ENCODE measurements at places on chromosomes 7 and 10.

DNA sequence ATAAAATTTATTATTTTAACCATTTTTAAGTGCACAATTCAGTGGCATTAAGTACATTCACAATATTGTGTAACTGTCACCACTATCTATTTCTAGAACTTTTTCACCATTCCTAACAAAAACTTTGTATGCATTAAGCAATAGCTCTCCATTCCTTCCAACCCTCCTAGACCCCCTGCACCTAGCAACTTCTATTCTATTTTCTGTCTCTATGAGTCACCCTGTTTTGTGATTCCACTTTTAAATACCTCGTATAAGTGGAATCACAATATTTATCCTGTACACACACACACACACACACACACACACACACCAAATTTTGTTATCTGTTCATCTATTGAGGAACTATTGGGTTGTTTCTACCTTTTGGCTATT is 89.2 kb downstream of the ARID5B start:
- no peak for DNase-seq

DNA sequence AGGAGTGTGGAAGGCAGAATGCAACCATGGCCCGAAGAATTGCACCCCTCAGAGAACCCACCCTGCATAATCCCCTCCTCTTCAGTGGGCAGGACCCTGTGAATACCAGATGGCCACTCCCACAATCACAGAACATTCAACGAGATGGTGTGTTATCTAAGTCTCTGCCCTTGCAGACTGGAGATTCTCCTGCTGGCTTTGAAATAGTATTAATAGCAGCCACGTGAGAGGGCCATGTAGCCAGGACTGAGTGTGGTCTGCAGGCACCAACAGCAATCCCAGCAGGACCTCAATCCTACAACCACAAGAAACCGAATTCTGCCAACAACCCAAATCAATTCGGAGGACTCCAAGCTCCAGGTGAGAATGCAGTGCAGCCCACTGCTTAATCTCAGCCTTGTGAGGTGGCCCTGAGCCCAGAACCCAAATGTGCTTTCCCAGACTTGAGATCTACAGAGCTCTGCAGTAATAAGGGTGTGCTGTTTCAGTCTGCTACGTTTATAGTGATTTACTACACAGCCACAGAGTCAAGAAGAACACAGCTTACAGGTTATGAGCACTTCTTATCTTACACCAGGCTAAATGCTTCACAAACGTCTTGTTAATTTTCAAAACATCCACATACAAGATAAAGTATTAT is 72.1 kb downstream of the VOPP1 start:
- no peak for DNase-seq

DNA sequence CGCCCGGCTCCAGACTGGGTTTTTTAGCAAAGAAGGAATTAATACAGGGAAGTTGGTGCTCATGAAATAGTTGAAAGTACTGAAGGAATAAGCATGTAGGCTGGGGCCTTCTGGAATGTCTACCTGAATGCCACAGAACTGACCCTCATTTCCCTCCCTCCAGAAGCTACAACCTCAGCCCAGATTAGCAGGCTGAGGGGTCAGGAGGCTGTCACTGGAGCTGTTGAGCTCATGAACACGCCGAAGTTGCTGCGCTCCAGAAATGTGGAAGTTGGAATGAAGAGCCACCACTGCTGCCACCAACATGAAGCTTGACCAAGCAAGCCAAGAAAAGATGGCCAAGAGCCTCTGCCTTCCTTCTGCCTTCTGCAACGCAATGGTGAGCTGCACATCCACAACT is 52.2 kb upstream of the KMT2E start:
- no peak for DNase-seq

DNA sequence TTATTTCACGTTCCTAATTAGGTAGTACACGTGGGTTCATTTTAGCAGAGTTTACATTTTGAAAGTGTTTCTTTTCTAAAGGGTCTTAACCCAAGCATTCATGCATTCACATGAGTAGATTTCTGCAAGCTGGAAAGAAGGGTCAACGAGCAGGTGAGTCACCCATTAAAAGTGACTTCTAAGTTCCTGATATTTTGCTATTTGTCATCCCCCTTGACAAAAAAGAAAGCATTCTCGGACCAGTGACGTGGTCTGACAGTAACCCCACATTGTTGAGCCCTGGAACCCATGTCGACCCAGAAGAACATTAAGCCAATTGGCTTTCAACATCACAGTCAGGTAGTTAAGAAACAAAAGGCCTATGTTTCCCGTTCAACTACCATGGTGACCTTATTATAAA is 49.6 kb downstream of the ABCB5 start:
- no peak for DNase-seq

GRCh38 chr10:30978843-30979242 is 52.8 kb downstream of the ZNF438 start:
- DNase-seq = no peak

DNA sequence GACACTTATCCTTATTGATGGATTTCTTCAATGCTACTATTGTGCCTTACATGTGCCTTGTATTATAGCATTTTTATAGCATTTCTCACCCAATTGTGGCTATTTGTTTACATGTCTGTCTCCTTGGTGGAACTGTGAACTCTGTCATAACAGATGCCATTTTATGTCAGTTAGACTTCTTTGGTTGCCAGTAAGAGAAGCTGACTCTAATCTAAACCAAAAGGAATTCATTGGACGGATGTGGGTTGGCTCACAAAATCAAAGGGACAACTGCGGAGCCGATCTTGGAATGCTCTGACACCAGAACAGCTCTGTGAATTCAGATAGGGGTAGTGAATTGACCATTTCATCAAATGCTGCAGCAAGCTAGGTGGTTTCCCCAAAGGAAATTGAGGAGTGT is 15.0 kb downstream of the GARIN1A start:
- DNase-seq = no peak

- no peak for DNase-seq
These were observed 159.9 kb downstream of the MGMT start for GRCh38 chr10:129626796-129627435.

DNA sequence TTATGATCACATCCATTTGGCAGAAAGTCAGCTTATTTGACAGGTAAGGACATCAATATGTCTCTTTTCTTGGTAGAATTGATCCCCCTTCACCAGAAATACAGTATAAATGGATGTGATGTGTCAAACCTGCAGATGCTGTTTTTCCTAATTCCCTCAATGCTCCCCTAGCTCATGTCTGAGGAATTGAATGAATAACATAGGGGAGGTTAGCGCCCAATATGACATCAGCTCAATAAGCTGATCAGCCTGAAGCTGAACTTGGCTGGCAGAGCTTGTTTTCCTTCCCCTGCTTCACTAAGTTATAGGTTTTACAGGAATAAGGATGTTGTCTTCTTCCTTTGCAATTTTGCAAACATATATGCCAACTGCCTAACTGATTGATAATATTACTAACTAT is 132.5 kb downstream of the REEP3 start:
- no peak for DNase-seq

DNA sequence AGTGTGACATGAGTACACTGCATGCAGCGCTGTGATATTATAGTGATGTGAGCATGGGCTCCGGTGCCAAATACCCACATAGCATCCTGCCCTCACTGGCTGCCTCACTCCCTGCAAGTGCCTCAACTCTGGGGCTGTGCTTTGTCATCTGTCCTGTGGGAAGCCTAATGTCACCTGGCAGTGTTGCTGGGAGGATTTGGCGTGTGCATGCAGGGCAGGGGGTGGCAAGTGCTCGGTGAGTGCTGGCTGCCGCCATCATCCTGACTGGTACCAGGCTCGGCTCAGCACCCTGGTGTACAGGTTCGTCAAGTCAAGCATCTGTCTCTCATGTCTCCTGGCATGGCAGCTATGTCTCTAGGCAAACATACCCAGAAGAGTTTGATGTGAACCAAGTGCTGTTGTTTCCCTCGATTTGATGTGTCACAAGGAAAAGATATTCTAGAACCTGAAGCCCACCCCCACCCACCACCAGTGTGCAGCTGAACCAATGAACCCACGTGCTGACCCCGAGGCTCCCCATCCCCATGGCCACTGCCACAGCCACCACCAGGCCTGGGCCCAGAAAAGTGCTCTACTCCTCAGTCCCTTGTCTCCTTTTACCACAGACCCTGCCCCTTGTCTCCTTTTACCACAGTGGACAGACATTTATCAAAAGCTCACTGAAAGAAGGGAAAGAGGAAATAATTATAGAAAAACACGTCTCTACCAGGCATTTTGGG is 135.8 kb downstream of the MAPK8 start:
- no peak for DNase-seq

DNA sequence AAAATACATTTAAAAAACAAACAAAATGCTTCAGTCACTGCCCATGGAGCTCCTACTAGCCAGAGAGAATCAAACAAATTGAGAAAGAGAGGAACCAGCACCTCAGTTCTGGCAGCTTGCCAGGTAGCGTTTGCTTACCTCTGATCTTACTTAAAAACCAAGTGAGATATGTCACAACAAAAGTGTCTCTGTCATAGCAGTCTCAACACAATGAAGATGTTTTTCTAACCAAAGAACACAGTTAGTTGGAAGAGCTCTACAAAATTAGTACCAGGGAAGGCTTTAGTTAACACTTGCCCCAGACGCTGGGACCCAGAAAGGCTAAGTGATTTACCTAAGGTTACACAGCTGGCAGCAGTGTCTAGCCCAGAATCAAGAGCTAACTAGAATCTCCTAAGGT is 3.4 kb downstream of the DOCK4 start:
- peak; percentile 21 for DNase-seq

- DNase-seq = no peak
These were observed 127.8 kb downstream of the PLPP4 start for GRCh38 chr10:120584786-120585185.

DNA sequence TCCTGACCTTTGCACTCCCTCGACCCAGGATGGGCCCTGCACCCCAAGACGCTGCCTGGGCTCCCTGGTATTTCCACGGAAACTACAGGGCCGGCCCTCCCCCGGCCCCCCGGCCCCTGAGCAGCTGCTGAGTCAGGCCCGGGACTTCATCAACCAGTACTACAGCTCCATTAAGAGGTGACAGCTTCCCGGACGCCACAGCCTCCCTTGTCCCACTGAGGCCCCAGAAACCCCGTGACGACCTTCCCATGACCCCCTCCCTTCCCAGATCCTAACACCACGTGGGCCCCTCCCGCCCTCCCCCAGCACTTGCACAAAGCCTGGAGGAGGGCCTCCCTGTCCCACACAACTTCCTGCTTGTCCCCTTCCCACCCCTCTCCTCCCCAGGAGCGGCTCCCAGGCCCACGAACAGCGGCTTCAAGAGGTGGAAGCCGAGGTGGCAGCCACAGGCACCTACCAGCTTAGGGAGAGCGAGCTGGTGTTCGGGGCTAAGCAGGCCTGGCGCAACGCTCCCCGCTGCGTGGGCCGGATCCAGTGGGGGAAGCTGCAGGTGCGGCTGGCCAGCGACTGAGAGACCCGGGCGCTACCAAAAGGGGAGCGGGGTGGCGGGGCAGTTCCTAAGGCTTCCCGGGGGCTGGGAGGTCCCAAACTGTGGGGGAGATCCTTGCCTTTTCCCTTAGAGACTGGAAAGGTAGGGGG is 5.7 kb downstream of the NOS3 start:
- no peak for DNase-seq

GRCh38 chr7:157339777-157340677 is 3.2 kb downstream of the DNAJB6 start:
- DNase-seq = peak; percentile 76

- no peak for DNase-seq
These were observed 46.8 kb upstream of the CRTAC1 start for GRCh38 chr10:98077223-98077622.

DNA sequence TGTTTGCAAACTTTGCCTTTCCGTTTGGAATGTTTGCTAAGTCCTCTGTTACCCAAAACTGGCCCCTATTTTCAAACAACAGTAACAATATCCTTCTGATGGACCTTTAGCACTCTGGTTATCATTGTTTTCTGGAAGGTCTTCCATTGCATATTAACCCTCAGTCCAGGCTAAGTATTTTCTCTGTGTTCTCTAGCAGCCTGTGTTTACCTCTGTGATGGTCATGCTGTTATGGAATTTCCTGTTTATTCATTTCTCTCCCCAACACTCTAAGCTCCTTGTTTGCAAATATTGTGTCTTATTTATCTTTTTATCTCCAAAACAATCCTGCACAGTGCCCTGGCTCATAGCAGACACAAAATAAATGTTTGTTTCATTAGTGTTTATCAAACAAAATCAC is 560.3 kb downstream of the ATRNL1 start:
- no peak for DNase-seq

GRCh38 chr10:57145548-57145947 is 784.5 kb upstream of the ZWINT start:
- no peak for DNase-seq

DNA sequence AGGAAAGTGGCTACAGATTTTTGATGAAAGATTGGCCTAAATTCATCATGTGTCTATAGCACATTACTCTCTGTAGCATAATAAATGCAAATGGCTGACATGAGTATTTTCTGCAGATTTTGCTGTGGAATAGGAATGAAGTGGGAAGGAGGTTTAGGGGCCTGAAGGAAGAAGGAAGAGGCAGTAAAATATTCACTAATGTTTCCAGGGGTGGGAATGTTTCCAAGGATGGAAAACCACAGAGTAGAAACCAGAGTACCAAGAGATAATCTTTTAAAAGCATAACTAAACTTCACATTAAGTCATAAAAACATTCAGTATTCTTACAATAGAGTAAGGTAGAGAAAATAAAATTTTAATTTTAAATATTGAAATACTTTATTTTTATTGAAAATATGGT is 267.8 kb downstream of the BICC1 start:
- no peak for DNase-seq

DNA sequence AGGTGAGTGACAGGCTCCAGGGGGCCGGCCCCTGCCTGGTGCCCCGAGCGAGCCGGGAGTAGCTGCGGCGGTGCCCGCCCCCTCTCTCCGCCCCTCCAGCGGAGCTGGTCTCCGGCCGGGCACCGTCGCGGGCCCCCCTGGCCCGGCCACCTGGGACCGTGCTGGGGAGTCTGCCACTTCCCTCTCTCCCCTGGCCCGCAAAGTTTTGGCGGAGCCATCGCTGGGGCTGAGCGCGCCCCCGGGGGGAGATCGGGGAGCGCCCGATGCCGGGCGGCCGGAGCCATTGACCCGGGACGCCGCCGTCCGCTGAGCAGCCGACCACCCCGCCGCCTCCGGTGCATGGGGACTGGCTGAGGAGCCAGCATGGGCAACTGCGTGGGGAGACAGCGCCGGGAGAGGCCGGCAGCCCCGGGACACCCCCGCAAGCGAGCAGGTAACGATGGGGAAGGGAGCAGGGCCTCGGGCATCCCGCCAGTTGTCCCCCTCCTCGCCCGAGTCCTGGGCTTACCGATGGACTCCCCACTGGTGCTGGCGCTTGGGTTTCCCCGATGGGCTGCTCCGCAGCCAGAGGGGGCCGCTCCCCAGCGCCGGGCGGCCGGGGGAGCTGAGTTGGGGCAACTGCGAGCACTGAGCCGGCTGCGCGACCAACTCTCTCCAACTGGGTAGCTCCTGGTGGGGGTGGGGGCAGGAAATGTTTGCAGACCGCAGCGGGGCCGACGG is at the start of gene UBTD1:
UBTD1 (plus strand) TSS at position 84 of the 720 bp plus-strand sequence; CDS start at position 364, 280 bp downstream.
- peak; percentile 30 for DNase-seq

- no peak for DNase-seq
These were observed 748 bp upstream of the SH3PXD2A start for GRCh38 chr10:103855852-103856796.

DNA sequence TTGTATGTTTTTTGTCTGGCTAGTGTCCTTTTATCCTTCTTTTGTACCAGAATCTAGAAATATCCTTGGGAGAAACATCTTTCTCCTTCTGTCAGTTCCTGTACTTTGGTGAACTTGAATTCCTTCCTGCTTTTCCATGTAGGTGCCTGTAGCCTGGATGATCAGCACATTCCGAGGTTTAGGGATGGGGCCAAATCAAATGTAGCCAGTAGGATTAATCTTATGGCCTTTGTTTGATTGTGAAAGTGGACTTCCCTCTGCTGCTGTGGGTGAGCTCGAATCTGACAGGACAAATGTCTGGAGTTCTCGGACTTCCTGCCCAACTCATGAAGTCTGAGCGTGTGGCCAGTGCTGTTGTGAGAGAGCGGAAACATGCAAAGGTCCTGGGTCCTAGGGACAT is 33.2 kb upstream of the NAMPT start:
- DNase-seq = no peak
